H9 (cell line): ENCODE measurements at places on chromosomes 13 and 19. TPM values are rescaled to one million over a fixed set of nuclear protein-coding genes. Genes with fewer than 3 reads are reported as not detected.

The FAM83E gene
- total RNA-seq, result 9.2 and 9.5 TPM in 2 replicates

The ENOX1 gene
- total RNA-seq, result 0.09 and 0.24 TPM in 2 replicates

DNA sequence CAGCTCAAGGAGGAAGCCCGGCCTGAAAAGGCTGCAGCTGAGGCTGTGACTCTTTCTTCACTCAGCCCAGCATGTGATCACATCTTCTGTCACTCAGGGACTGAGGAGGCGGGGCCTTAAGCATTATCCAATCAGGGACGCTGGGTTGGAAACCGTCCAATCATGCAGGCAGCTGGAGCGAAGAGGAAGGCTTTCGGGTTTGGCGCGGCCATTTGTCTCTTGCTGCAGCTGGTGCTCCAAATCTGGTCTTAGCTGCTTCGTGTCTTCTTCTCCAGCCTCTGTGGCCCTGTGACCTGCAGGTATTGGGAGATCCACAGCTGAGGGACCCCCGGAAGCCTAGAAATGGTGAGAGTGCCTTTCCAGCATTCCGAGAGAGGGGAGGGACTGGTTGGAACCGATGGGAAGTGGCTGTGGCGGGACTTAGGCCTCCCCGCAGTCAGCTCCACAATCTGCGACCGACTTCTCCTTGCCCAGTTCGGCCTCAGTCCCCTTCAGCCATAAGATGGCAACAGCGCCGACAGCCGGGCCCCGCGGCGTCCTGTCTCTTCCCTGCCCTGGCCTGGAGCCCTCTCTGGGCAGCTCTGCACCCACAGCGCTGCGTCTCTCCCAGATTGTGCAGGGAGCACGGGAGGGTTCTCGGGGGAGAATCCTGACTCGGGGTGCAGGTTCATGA is at the start of gene ZNF90:
Gene ZNF90, plus strand, starts transcription at position 210 of the 673 bp plus-strand sequence. Its CDS starts 133 bp downstream, at position 343.
- peak; percentile 97 for DNase-seq

GRCh38 chr19:16921766-16922591 is 33.2 kb downstream of the F2RL3 start:
- no peak for DNase-seq

- DNase-seq, result no peak
Observed at GRCh38 chr13:79121286-79121685, 284.8 kb downstream of the RBM26 start.

DNA sequence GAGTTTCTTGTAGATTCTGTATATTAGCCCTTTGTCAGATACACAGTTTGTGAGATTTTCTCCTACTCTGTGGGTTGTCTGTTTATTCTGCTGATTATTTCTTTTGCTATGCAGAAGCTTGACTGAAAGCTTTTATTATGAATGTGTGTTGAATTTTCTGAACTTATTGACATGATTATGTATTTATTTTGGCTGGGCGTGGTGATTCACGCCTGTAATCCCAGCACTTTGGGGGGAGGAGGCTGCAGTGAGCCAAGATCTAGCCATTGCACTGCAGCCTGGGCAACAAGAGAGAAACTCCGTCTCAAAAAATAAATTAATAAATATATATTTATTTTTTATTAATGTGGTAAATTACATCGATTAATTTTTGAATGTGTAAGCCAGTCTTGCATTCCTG is 78.9 kb downstream of the DNAJC15 start:
- no peak for DNase-seq

GRCh38 chr19:34847393-34847792 is 74.4 kb upstream of the ZNF599 start:
- no peak for DNase-seq

DNA sequence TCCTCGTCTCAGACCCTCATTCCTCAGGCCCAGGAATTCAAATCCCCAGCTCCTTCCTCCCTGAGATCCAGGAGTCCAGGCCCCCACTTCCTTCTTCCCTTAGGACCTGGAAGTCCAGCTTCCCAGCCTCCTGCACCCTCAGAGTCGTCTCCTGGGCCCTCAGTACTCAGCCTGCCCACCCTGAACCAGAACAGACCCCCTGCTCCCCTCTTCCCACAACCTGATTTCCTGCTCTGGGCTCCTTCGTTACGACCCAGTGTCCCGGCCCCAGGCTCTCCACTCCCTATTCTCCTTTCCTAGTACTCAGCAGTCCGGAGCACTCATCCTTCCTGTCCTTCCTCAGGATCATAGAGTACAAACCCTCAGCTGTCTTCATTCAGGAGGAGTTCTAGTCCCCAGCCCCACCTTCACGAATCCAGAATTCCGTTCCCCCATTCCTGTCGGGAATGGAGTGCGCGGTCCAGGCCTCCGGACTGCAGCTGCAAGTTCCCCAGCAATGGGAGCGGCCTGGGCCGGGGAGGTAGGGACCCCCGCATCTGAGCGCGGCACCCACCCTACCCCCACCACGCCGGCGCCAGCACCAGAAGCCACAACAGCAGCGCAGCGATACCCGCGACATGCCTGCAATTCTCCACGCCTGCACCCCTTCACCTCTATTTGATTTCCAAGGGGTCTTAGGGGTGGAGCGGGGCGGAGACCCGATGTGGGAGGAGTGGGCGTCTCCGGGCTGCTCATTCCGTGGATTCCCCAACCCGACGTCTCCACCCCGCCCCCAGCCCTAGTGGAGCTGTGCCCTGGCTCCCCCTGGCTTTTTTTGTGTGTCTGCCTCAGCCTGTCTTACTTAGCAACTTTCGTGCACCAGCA is 12.7 kb downstream of the EGLN2 start:
- peak; percentile 51 for DNase-seq
